ENCODE measurements at places on chromosomes 7 and 10.

DNA sequence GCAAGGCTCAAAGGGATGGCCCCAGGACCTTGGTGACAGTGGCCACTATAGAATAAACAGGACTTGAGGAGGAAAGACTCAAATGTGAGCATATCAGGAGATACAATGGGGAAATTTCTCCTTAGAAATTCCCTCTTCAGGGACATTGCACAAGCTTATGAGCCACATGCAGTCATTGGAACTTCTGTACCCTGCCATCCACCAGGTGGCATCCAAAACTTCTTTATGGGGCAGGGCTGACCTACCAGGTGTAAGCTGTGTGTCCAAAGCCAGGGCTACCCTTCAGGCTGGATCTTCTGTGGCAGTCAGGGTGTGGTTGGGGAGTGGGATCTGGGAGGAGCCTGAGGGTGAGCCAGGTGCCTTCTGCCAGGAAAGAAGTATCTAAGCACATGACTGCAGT lies 36.6 kb upstream of the LRRC18 start:
- DNase-seq: peak; percentile 5

GRCh38 chr10:98465866-98466265 lies 19.1 kb upstream of the HPS1 start:
- no peak for DNase-seq

DNA sequence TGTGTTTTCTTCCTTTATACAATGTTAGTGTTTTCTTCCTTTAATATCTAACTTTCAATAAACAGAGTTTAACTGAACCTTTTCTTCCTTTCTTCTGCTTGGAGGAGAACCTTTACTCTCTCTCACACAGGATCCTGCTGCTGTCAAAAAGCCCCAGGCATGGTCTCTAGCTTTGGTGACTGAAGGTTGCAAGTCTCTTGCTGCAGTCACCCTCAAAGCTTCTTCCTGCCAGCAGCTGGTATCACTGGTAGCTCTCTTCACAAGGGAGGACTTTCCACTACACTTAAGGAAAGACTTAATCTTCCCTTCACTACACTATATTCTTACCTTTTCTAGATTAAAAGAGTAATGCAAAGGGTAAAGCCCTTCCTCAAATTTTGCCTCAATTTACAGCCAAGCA lies 153.4 kb downstream of the SGMS1 start:
- DNase-seq: no peak

DNA sequence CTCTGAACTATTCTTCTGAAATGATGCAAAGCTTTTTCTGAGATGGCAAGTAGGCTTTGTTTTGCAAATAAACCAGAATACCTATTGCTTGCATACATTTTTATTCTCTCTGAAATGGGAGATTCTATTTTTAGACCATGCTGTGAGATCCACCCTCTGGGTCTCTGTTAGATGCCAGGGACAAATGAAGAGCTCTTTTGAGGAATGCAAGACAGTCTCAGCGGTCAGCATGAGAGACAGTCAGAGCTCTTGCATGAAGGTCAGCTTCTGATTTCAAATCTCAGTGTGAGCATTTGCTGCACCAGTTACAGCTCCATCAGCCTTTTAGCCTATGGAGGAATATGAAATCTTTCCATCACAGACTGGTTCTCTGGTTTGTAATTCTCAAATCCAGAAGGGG lies 429.9 kb upstream of the KLF6 start:
- no peak for DNase-seq

DNA sequence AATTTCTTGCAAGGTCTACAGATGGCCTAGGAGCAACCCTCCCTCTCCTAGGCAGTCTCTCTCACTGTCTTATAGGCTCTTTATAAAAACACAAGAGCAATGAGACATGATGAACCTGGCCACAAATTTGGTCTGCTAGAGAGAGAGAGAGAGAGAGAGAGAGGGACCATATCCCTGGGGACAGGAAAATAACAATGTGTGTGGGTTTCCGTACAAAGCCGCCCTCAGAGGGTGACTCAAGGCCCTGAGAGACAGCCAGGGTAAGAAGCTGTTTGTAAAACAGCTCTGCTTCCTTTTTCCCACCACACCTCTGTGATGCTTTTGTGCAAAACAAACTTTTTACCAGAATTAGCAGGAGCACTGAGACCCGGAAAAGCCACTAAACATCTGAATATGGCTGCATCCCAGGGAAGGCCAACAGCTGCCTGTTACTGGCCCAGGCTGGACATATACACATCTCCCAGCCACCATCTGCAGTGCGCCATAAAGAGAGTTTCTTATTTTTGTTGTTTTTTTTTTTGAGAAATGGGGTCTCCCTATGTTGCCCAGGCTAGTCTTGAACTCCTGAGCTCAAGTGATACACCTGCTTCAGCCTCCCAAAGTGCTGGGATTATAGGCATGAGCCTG lies 18.4 kb downstream of the GIMAP5 start:
- peak; percentile 11 for DNase-seq

- DNase-seq: no peak
These were observed 45.6 kb upstream of the FGL2 start for GRCh38 chr7:77245015-77245755.

DNA sequence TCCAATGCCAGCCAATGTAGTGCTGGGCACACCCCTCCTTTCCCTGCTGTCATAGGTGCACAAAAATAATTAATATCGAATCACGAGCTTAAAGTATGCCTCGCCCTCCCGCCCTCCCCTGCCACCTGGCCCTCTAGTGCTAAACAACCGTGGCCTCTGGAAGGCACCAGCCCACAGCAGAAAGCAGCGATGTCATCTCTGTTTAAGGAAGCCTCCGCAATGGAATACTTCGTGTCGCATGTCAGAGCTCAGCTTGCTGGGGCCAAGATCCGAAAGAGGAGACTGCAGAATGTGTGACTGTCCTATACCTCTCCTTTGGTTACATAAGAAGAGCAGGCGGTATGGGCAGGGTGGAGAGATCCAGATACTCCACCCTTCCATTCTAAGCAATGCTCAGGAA lies 71.5 kb downstream of the RHOBTB1 start:
- DNase-seq: no peak

GRCh38 chr10:1406132-1406966 lies 331.0 kb downstream of the ADARB2 start:
- no peak for DNase-seq

GRCh38 chr7:105810556-105810955 lies 65.8 kb downstream of the ATXN7L1 start:
- no peak for DNase-seq

DNA sequence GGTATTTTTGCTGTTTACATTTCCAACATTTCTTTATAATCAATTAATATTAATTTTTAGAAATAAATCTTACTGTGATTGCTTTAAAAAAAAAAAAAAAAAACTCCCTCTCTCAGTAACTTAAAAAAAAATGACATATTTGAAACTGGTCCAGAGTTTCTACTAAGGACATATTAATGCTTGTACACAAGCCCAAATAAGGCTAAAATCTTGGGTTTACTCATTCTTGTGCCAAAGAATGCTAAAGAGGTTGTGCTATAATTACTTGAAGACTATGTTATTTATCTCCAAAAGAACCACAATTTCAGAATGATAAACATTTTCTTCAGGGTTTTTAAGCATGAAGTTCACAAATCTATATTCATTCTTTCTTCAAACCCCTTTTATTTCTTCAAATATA lies 39.4 kb upstream of the PHF14 start:
- DNase-seq: no peak

DNA sequence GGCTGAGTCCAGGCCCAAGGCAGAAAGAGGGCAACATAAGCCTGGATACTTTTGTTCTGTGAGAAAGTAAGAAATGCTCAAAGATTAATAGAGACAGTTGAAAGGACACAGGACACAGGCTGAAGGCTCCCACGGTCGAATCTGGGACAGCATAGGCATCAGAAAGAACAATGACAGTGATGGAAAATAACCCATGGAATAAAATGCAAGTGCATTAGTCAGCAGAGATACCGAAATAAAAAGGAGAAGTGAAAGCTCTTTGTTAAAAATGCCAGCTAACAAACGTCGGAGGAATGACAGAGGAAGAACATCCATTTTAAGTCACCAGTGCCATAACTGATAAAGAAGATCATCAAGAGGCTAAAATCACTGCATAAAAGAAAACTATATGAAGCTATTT lies 19.6 kb upstream of the AGAP5 start:
- no peak for DNase-seq

GRCh38 chr10:44857363-44858016 lies 53.6 kb upstream of the TMEM72 start:
- peak; percentile 14 for DNase-seq

DNA sequence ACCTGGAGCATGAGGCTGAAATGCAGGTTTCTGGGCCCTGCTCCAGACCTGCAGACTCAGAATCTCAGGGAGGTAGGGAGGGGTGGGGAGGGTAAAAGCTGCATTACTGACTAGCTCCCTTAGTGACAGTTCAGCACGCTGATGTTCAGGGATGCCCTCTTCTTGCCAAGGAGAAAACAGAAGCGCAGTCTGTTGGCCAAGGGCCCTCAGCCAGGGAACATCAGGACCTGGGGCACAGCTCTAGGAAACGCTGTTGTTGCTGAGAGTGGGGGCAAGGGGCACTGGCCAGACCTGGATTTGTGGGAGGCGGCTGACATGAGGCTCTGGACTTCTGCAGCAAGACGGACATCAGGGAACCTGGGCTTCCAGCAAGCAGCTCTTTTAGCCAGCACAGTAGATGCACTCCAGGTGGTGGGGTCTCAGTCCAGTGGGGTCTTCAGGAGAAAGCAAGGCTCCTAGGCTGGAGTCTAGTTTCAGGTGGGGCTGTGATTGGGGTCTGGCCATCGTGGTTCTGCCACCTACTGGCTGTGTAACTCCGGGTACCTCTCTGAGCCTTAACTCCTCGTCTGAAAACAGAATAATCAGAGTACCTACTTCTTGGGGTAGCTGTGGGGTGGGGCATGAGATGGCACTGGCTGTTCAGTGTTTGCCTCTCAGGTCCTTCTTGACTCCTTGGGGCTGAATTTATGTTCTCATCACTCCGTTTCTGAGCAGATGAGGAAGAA lies 72.9 kb upstream of the PRLHR start:
- no peak for DNase-seq

- no peak for DNase-seq
These were observed at the start of gene HKDC1 for GRCh38 chr10:69220041-69220451. Gene HKDC1, plus strand, starts transcription at chr10:69220332. Its CDS starts 104 bp downstream, at chr10:69220436.

DNA sequence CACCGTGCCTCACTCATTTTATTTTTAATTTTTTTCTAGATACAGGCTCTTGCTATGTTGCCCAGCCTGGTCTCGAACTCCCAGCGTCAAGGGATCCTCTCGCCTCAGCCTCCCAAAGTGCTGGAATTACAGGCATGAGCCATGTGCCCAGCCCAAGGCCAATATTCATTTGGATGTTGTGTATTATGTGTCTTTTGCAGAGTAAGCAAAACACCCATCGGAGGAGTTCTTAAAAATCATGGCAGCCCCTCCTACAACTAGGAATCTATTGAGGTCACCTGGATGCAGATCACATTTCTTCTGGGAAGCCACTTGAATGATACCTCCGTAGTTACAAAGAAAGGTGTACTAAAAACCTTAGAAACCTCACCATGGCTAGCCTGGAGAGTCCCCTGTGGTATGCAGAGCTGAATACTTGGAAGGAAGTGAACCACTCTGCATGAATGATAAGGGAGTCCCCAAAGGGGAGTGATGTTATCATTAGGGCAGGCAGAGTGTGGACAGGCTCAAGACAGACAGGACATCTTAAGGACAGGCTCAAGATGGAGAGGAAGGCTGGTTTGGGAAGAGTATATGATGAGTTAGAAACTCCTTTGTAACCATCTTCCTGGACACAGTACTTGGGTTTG lies 185.7 kb downstream of the TAX1BP1 start:
- no peak for DNase-seq

GRCh38 chr10:89171996-89172395 lies 35.1 kb downstream of the CH25H start:
- no peak for DNase-seq

All from mammary epithelial cell (primary cell).